ENCODE measurements at places on chromosomes 7 and 10. TPM values are rescaled to one million over a fixed set of nuclear protein-coding genes. Genes with fewer than 3 reads are reported as not detected.

The DDIT4 gene
- 156 TPM for total RNA-seq

The FAM20C gene
- total RNA-seq = 12.6 TPM

The LIPJ gene
- total RNA-seq = 0.19 TPM

The MMP21 gene
- total RNA-seq = 0.19 TPM

The CPA4 gene
- 12.3 TPM for total RNA-seq

The WDFY4 gene
- total RNA-seq = 0.61 TPM

The TMEM236 gene
- total RNA-seq = 0.18 TPM

The MARCHF5 gene
- total RNA-seq = 29.9 TPM

GRCh38 chr7:139855498-139856270, 26.6 kb downstream of the TBXAS1 start:
- peaks cover 42% of the 10 kb centered on the region for H3K4me1 ChIP-seq
- H3K36me3 ChIP-seq = no peaks in the 10 kb centered on the region
- H3K27ac ChIP-seq = peak overlapping the region; percentile 82
- no peak for DNase-seq
- no peaks in the 10 kb centered on the region for H3K27me3 ChIP-seq

DNA sequence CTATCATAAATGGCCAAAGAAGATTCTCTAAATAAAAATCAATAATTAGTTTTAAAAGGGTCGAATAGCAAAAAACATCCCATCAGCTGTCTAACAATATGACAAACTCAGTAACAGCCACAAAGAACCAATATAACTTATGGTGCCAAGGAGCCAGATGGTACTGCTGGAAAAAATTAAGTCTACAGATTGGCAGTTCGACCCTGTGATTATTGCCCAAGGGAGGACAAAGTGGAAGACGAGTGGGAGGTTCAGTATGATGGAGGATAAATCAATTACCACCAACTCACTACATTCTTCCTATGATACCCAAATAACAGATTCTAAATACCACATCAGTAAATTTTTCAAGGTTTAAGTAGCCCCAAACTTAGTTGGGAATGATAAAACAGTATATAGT, 49.0 kb downstream of the SKAP2 start:
- no peaks in the 10 kb centered on the region for H3K4me1 ChIP-seq
- H3K36me3 ChIP-seq = no peaks in the 10 kb centered on the region
- DNase-seq = no peak
- H3K4me3 ChIP-seq = no peak overlapping the region
- no peak overlapping the region for H3K27ac ChIP-seq
- no peaks in the 10 kb centered on the region for H3K27me3 ChIP-seq

GRCh38 chr7:50957431-50957830, 174.7 kb upstream of the GRB10 start:
- no peak overlapping the region for H3K4me3 ChIP-seq
- H3K4me1 ChIP-seq = peaks cover 31% of the 10 kb centered on the region
- H3K36me3 ChIP-seq = no peaks in the 10 kb centered on the region
- DNase-seq = no peak
- H3K27ac ChIP-seq = no peak overlapping the region
- H3K27me3 ChIP-seq = no peaks in the 10 kb centered on the region

GRCh38 chr7:76057813-76058145, 9.9 kb downstream of the MDH2 start:
- H3K27me3 ChIP-seq = no peaks in the 10 kb centered on the region
- H3K4me3 ChIP-seq = no peak overlapping the region
- no peak overlapping the region for H3K27ac ChIP-seq
- no peak for DNase-seq
- peaks cover 11% of the 10 kb centered on the region for H3K4me1 ChIP-seq
- peaks cover 93% of the 10 kb centered on the region for H3K36me3 ChIP-seq

GRCh38 chr7:936386-937054, 18.0 kb downstream of the ADAP1 start:
- H3K4me3 ChIP-seq = no peak overlapping the region

DNA sequence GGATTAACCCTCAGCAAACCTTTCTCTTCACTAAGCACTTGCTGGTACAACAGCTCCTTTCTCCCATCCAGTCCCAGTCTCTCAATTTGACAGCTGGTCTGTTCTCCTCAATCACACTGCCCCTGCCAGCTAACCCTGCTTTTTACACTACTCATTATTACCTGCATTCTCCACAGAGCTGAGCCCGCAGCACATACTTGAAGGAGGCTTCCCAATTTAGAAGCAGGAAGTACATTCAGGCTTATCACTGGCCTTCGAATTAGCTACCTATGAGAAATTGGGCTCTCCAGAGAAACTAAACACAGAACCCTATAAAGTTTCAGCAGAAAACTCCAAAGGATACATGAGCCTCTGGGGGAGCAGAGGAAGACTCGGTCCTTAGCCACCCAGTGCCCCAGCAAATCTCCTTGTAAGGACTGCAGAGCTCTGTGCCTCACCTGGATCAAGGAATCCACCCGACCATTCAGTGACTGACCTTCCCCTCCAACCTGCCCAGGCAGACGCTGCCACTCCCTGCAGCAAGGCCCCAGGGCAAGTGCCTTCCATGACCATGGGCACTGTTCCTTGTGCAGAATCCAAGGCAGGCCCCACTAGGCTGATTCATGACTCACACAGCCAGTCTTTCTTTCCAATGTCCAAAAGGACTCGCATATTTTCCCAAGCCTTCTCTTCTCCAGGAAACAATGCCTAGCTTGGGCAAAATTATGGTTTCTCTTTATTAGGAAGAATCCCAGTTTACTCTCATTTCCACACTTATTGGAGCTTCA, 68.0 kb downstream of the VOPP1 start:
- no peaks in the 10 kb centered on the region for H3K27me3 ChIP-seq
- H3K27ac ChIP-seq = no peak overlapping the region
- no peaks in the 10 kb centered on the region for H3K36me3 ChIP-seq
- no peak for DNase-seq
- no peak overlapping the region for H3K4me3 ChIP-seq

DNA sequence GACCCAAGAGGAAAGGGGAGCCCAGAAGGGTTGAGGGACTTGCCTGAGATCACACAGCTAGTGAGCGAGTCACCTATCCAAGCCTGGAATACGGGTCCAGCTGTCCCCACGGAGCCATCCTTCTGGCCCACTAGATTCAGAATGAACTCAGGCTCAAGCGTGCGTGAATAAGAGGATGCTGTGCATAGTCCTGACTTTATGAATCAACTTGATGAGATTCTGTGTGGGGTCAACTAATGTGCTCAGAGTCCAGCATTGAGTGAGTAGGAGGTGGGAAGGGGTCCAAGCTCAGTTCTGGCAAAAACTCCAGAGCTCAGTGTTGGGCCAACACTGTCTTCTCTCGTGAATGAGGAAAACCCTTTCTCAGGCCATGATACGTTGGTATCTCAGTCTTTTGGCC, 41.4 kb downstream of the CAMK1D start:
- H3K27me3 ChIP-seq = no peaks in the 10 kb centered on the region
- H3K4me3 ChIP-seq = no peak overlapping the region
- no peak for DNase-seq
- H3K4me1 ChIP-seq = peaks cover 4% of the 10 kb centered on the region
- H3K27ac ChIP-seq = no peak overlapping the region
- H3K36me3 ChIP-seq = no peaks in the 10 kb centered on the region

GRCh38 chr10:17989908-17990767, 38.4 kb downstream of the SLC39A12 start:
- no peaks in the 10 kb centered on the region for H3K27me3 ChIP-seq
- no peaks in the 10 kb centered on the region for H3K4me1 ChIP-seq
- H3K27ac ChIP-seq = no peak overlapping the region
- DNase-seq = no peak

DNA sequence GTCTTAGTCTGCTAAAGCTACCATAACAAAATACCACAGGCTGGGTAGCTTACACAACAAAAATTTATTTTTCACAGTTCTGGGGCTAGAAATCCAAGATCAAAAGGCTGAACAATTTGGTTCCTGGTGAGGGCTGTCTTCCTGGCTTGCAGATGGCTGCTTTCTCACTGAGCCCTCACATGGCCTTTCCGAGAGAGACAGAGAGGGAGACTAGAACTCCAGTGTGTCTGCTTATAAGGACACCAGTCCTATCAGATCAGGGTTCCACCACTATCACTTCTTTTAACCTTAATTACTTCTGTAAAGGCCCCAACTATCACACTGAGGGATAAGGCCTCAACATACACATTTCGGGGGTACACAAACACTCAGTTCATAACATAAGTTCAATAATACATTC, 527.4 kb upstream of the VSTM2A start:
- no peak overlapping the region for H3K27ac ChIP-seq
- H3K4me1 ChIP-seq = no peaks in the 10 kb centered on the region
- no peak overlapping the region for H3K4me3 ChIP-seq
- H3K36me3 ChIP-seq = no peaks in the 10 kb centered on the region

DNA sequence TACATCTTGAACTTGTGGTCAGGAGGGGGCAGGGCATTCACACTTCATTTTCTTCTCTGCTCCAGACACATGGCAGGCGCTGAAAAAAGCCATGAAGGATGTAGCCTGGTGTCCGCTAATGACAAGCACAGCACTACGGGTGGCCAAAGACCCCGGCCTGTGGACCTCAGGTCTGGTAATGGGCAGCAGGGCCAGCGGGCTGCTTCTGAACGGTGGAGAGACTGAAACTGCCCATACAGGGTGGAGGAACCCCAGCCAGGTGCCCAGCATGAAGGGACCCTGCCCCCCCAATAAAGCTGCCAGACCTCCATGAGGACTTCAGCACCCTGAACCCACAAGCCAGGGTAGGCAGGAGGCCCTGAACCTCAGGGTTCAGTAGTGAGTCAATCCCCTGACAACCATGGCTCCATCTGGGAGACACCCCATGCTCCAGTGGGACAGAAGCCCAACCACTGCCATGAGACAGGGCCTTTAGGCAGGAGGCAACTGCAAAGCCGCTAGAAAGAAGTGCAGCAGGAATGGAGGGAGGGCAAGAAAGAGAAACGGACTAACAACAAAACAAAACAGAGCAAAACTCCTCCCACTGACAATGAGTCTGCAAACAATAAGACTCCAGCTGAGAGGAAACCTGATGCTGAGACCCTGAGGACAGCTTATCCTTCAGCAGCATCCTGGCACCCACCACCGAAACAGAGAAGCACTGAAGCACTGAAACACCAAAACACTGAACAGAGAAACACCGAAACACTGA, 140.2 kb upstream of the PPP2R2D start:
- H3K27ac ChIP-seq = no peak overlapping the region
- DNase-seq = no peak

GRCh38 chr7:117688126-117688525, 185.1 kb downstream of the CTTNBP2 start:
- H3K27ac ChIP-seq = peak overlapping the region; percentile 76
- no peak overlapping the region for H3K4me3 ChIP-seq
- H3K4me1 ChIP-seq = no peaks in the 10 kb centered on the region

DNA sequence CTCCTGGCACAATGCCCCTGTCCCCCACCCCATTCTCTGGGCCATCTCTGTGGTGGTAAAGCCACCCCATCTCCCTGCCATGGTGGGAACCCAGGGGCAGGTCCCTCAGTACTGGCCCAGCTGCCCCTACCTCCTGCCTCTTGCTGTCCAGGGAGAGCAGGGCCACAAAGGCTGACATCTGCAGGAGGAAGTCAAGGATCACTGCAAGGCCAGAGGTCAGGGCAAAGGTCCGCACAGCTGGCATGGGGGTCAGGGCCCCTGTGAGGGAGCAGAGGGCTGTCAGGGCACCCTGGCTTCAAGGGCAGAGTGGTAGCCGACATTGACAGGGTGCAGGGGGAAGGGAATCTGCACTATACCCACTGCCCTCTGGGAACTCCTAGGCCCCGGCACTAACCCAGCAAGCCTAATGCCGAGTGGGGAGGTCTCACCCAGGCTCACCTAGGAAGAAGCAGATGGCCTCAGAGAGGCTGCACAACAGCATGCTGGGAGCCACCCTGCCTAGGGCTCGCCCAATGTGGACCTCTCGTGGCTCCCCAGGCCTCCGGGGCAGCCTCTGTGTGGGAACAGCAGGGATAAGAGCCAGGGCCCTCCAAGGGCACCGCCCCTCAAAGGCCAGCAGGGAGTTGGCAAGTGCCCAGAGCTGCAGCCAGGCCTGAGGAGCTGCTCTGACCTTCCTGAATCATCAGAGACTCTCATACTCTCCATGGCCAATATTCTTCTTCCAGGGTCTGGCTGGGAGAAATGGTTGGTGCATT, 7.7 kb downstream of the NPC1L1 start:
- H3K4me1 ChIP-seq = no peaks in the 10 kb centered on the region
- no peak for DNase-seq
- no peak overlapping the region for H3K27ac ChIP-seq
- no peak overlapping the region for H3K4me3 ChIP-seq

DNA sequence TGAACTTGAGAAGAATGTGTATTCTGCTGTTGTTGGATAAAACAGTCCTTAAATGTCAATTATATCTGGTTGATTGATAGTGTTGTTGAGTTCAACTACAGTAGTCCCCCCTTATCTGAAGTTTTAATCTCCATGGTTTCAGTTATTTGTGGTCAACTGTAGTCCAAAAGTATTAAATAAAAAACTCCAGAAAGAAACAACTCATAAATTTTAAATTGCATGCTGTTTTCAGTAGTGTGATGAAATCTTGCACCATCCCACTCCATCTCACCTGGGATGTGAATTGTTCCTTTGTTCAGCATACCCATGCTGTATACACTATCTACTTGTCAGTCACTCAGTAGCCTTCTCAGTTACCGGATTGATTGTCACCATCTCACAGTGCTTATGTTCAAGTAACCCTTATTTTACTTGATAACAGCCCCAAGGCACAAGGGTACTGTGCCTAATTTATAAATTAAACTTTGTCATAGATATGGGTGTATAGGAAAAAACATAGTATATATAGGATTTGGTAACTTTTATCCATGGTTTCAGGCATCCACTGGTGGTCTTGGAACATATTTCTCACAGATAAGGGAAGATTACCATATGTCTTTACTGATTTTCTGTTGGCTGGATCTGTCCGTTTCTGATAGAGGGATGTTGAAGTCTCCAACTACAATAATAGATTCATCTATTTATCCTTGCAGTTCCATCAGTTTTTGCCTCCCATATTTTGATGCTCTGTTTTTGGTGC, 57.1 kb downstream of the AOAH start:
- H3K27me3 ChIP-seq = no peaks in the 10 kb centered on the region
- no peak for DNase-seq
- H3K36me3 ChIP-seq = no peaks in the 10 kb centered on the region
- no peak overlapping the region for H3K4me3 ChIP-seq
- H3K4me1 ChIP-seq = no peaks in the 10 kb centered on the region

GRCh38 chr7:127872122-127872521, 159.1 kb downstream of the LRRC4 start:
- DNase-seq = no peak
- H3K36me3 ChIP-seq = no peaks in the 10 kb centered on the region

- no peaks in the 10 kb centered on the region for H3K27me3 ChIP-seq
- no peak overlapping the region for H3K27ac ChIP-seq
- no peaks in the 10 kb centered on the region for H3K36me3 ChIP-seq
- DNase-seq = no peak
Measured at GRCh38 chr10:14555807-14556206, 218.9 kb downstream of the FAM107B start.

All from esophagus squamous epithelium (tissue), 5 donors.